Muscle of leg (tissue), 16 donors: ENCODE measurements at places on chromosomes 3 and 15.
A peak's percentile ranks its signal among the peaks of the same experiment; 100 is the strongest.

DNA sequence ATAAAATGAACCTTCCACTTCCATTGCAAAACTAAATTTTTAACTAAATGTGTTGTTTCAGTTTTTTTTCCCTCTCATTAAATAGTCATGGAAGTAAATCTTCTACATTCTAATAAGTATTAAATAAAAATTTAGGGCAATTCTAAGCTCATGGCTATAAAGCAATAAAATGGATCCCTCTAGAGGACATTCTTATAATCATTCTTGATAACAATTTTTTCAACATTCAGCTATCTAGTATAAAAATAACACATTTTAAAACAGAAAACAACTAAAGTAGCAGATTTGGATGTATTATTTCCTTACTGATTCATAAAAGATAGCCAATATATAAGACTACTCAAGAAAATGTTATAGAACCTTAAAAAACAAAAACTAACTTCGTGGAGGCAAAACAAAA is 393.1 kb downstream of the PLOD2 start:
- DNase-seq: no peak

- no peak for DNase-seq
Observed at GRCh38 chr3:174408310-174408709, 450.8 kb upstream of the NAALADL2 start.

- DNase-seq: no peak
Observed at GRCh38 chr3:177371146-177371545, 173.9 kb upstream of the TBL1XR1 start.

DNA sequence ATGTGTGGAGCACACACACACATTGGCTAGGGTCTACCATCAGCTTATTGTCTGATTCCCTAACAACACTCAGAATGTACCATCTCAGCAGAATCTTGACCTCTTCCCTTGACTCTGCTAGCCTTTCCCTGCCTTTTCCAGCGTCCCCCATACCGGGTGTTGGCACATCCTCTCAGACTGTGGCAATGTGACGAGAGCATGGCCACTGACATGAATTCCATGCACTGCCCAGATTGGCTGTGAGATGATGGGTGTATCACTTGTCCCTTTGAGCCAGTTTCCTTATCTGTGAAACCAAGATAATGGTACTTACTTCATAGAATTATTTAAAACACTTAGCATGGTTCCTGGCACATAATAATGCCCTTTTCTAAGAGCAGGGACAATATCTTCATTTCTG is 60.3 kb upstream of the EIF1B start:
- DNase-seq: no peak

GRCh38 chr15:64634027-64634426 is 141.4 kb downstream of the RBPMS2 start:
- DNase-seq: no peak

DNA sequence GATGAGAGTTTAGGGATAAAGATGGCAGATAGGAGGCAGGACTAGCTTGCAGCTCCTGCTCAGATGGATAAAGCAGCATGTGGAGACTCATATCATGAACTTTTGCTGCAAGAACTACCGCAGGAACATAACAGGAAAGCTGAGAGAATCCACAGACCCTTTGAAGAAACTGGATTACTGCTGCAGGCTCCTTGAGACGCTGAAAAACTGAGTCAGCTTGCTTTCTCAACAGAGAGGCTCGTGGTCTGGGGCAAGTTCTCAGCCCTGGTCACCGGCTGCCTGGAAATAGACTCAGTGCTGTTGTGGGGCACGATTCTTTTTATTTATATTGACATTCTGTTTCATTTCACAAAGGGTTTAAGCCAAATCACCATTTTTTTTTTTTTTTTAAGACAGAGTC is 28.8 kb upstream of the TRIM59 start:
- no peak for DNase-seq

GRCh38 chr3:82080261-82080660 is 318.8 kb upstream of the GBE1 start:
- DNase-seq: no peak

DNA sequence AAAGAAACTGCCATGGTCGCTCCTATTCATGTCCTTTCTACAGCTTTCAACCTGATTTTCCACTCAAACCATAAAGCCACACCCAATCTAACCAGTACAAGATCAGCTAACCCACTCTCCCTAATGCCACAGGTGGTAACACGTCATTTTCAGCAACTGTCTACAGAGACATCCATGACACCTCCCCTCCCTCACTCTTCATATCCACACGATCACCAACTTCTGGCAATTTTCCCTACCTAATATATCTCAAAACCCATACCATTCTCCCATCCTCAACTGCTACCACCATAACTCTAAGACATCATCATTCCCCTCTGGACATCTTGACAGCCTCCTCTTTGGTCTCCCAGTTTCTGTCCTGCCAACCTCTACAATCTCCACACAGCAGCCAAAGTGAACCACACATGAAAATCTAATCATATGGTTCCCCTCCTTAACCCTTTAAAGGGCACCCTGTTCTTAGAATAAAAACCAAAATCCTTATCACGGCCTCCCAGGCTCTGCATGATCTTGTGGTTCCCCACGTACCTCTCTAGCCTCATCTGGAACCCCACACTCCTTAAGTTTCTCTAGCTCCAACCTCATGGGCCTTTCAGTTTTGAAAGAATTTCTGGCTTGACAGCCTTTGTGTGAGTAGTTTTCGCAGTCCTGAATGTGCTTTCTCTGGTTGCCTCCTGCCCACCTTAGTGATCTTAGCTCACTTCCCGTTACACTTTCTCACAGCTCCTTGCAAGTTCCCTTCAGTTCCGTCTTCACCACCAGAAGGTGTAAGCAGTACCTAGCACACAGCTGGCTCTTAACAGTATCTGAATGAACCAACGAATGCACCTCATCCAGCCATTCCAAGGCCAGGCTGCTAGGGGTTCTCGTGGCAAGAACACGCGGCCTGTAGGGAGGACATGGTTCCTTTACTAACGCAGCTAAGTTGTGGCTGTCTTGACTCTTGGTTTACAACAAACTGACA is 33.4 kb downstream of the SPINK8 start:
- no peak for DNase-seq

DNA sequence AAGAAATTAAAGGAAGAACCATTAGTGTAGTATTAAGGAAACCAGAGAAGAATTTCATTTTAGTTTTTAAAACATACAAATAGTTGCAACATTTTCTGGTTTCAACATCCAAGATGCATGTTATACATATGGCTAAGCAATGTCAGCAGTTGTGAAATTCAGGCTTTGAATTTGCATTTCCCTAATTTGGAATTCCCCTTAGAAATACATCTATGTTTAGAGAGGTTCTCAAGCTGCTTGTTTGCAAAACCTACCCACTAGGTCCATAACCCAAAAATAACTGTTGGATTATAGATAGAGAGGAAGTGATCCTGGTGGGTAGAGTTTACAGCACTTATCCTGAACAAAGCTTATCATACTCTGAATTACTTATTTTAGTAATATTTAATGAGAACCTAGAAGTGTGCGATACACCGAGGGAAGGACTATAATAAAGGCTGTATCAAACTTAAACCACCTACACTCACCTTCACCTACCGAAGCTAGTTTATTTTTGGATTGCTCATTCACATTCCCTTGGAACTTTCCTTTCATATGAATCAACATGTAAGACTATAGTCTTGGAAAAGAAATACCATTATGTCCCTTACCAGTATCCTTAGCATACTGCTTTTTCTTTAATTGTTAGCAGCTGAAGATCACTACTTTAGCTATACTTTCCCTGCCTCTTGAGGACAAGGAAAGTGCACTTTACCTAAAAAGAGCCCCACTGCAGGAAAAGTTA is 60.6 kb downstream of the CHAC1 start:
- DNase-seq: peak; percentile 27

- DNase-seq: no peak
Observed at GRCh38 chr15:65343374-65343981, 34.3 kb downstream of the IGDCC3 start.

GRCh38 chr3:4972652-4973643 is 6.3 kb upstream of the BHLHE40 start:
- DNase-seq: no peak

DNA sequence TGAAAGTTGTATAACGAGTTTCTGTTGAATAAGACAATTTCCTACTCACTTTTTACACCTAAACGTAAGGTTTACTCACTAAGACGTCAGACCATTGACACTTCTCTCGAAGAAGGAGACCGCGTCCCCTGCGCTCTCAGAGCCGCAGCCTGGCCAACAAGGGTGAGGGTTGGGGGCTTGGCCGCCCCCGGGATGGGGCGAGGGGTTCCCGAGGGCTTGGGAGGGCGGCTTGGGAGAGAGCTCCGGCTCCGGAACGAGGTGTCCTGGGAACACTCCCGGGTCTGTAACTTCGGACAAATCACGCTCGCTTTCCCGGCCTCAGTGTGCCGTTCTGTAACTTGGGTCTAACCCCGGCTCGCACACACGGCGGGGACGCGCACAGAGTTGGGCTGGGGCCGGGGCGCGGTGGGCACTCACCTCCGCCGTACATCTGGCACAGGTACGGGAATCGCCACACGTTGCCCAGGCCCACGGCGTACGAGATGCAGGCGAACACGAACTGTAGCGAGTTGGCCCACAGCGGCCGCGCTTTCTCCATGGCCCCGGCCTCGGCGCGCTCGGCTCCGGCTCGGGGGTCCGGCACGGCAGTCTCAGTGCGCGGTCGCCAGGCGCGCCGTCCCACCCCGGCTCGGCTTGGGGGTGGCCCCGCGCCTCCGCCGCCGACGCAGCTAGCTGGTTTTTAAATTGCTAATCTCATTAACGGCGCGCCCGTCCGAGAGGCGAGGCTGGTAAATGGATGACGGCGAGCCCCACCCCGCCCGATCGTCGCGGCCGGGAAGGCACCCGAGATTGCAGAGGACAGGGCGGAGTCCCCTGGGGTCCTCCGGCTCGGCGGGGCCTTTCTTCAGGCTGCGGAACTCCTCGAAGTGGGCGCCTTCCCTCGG is at the start of gene SLC6A20:
Gene SLC6A20 (minus strand): TSS at position 655 of the 884 bp plus-strand sequence. CDS start 117 bp downstream, at position 538.
- DNase-seq: no peak

DNA sequence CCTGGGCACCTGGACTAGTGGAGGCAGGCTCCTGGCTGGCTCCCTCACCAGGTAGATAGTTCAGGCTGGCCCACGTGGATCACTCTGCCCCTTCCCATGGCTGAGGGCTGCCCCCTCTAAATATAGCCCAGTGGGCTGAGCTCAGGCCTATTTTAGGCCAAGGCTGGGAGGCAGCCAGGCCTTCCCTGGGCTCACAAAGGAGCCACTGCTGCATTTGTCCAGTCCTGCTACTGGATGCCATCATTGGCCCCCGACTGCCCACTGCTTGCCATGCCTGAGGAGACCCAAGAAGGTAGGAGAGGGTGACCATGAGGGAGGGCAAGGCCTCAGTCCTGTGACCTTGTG is at the start of gene LSMEM2:
Gene LSMEM2 (plus strand): TSS at position 208 of the 345 bp plus-strand sequence. CDS start 27 bp downstream, at position 235.
- peak; percentile 66 for DNase-seq

DNA sequence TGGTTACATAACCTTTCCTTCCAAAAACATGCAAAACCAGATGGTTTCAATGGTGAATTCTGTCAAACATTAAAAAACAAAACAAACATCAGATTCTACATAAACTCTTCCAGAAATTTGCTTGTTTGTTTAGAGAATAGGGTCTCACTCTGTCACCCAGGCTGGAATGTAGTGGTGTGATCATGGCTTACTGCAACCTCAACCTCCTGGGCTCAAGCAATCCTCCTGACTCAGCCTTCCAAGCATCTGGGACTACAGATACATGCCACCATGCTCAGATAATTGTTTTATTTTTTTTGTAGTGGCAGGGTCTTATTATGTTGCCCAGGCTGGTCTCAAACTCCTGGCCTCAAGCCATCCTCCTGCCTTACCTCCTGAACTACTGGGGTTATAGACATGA is 36.1 kb downstream of the FBXL2 start:
- no peak for DNase-seq

DNA sequence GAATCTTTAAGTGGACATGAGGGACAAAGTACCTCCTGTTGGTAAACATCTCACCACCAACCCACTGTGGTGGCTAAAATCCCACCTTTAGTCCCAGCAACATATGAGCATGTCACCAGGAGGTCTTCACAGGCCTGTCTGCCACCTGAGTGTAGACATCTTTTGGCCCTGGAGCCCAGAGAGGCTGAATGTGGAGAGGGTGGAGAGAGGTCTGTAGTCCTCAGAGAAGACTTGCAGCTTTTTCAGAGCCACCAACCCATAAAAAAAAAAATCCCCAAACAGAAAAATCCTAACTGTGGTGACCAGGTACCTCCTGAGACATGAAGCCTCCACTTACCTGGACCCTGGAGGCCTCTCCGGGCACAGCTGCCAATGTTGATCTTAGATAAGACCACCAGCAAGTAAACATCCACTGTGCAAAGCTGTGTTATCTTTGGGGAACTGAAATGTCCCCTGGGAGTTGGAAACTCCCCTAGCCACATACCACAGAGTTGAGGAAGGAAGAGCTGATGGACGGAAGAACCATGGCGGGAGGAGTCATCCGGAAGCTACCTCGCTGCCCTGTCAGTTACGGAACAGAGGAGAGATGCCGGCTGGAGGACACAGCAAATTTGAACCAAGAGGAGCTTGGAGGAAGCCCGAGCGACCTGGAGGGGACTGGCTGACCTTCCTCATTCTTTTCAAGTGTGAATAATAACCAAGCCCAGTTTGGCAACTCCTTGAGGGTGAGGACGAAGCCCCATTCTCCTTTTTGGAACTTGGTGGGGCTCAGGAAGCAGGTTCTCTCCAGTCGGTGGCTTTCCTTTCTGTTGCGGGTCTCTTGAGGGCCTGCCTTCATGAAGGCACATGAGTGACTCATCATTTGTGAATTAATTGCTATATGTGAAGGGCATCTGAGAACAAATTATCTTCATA is at the start of gene GHRL:
Gene GHRL (minus strand): TSS at position 443 of the 915 bp plus-strand sequence. CDS start 2,767 bp downstream, outside the sequence.
- DNase-seq: peak; percentile 32

- DNase-seq: no peak
Observed at GRCh38 chr15:58362262-58362922, 69.4 kb upstream of the LIPC start.
